Muscle of leg (tissue), 16 donors: ENCODE measurements at places on chromosomes 3 and 15.

GRCh38 chr15:71411538-71412482 is 296.5 kb downstream of the THSD4 start:
- peaks cover 2% of the 10 kb centered on the region for H3K36me3 ChIP-seq
- DNase-seq, result peak; percentile 48
- H3K27ac ChIP-seq, result no peak overlapping the region
- no peaks in the 10 kb centered on the region for H3K27me3 ChIP-seq

- no peaks in the 10 kb centered on the region for H3K36me3 ChIP-seq
- no peak overlapping the region for H3K4me3 ChIP-seq
- H3K27me3 ChIP-seq, result no peaks in the 10 kb centered on the region
- H3K4me1 ChIP-seq, result peaks cover 24% of the 10 kb centered on the region
- H3K27ac ChIP-seq, result peak overlapping the region; percentile 91
These were observed 22.8 kb downstream of the PGBD4 start for GRCh38 chr15:34124651-34125050.

- H3K27ac ChIP-seq, result no peak overlapping the region
- DNase-seq, result no peak
- H3K27me3 ChIP-seq, result no peaks in the 10 kb centered on the region
- H3K4me3 ChIP-seq, result no peak overlapping the region
- no peaks in the 10 kb centered on the region for H3K36me3 ChIP-seq
- H3K4me1 ChIP-seq, result no peaks in the 10 kb centered on the region
These were observed 157.2 kb downstream of the DCLK3 start for GRCh38 chr3:36606871-36607765.

DNA sequence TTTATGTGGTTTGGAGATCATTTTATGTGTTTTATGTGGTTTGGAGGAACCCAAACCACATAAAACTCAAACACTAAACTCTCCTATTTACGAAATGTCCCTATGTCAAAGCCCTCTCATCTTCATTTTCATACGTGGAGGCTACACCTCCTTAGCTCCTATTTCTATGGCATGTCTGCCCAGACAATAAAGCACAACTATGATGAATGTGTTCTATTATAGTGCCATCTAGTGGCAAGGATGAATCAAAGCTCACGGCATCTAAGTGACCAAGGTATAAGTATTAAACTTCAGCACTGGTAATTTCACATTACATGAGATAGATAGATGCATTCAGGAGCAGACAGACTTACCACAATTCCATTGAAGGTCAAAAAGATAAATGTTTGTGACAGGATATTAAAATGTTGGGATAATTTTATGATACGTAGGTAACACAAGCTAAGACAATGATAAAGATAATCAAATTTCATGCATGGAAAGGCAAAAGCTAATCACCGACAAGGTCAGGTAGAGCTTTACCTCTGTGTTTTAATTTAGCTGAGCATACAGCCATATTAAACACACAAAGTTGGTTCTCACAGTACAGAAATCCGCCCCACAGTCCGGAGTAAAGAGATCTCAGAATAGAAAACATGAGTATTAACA is 130.6 kb upstream of the FHIT start:
- DNase-seq, result peak; percentile 31
- H3K4me1 ChIP-seq, result no peaks in the 10 kb centered on the region
- no peak overlapping the region for H3K4me3 ChIP-seq
- no peak overlapping the region for H3K27ac ChIP-seq

GRCh38 chr3:31077826-31078225 is 183.4 kb upstream of the GADL1 start:
- DNase-seq, result no peak
- H3K4me3 ChIP-seq, result no peak overlapping the region
- no peaks in the 10 kb centered on the region for H3K27me3 ChIP-seq
- H3K27ac ChIP-seq, result no peak overlapping the region
- H3K4me1 ChIP-seq, result peaks cover 2% of the 10 kb centered on the region
- H3K36me3 ChIP-seq, result no peaks in the 10 kb centered on the region

GRCh38 chr3:11724615-11725339 is 81.1 kb upstream of the VGLL4 start:
- no peak for DNase-seq
- no peak overlapping the region for H3K27ac ChIP-seq

- no peaks in the 10 kb centered on the region for H3K4me1 ChIP-seq
- H3K36me3 ChIP-seq, result no peaks in the 10 kb centered on the region
- no peak overlapping the region for H3K4me3 ChIP-seq
These were observed 105.6 kb downstream of the ANP32A start for GRCh38 chr15:68715111-68715510.

DNA sequence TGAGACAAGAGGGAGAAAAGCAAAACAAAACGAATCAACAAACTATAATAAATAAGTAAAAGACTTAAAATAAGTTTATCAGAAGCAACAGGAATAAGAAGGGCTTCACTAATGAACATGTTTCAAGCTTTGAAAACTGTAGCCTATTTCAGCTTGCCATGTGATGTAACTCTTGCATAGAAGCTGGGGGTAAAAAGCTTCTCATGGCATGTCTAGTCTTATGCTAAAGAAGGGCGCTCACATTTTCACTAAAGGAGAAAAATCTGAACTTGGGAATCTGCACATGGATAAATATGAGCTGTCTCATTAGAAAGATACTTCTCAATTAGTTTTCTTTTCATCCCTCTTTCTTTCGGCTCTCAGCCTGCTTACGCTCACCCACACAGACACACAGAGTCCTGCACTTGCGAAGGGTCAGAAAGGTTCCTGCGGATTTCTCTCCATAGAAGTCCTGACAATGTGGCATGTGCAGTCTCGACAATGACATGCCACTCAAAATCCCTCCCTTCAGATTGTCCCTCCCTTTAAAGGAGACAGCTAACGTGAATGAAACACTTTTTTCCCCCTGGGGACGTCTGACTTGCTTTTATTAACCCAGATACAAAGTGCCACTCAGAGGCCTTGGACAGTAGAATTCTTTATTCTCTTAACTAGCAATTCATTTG is 568.9 kb upstream of the NR2F2 start:
- H3K27ac ChIP-seq, result no peak overlapping the region
- H3K36me3 ChIP-seq, result no peaks in the 10 kb centered on the region
- DNase-seq, result no peak
- no peaks in the 10 kb centered on the region for H3K4me1 ChIP-seq
- no peaks in the 10 kb centered on the region for H3K27me3 ChIP-seq
- no peak overlapping the region for H3K4me3 ChIP-seq

DNA sequence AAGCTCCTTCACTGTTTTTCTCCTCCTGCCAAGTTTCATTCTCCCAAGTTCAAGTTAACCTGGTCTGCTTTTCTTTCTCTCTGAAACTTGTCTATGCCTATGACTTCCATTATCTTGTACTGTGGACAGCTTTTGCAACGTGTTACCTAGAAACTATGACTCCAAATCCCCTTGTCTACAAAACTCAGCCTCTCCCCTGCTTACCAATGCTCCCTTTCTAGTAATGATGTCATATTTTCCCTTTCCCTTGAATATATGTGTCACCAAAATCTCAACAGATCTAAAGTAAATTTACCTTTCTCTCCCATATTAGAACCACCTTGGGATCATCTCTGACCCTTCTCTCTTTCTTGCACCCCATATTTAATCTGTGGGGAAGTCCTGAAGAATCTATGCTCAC is 10.5 kb upstream of the ABHD2 start:
- no peaks in the 10 kb centered on the region for H3K27me3 ChIP-seq
- no peak overlapping the region for H3K4me3 ChIP-seq
- no peak for DNase-seq
- H3K36me3 ChIP-seq, result no peaks in the 10 kb centered on the region
- no peak overlapping the region for H3K27ac ChIP-seq
- no peaks in the 10 kb centered on the region for H3K4me1 ChIP-seq

DNA sequence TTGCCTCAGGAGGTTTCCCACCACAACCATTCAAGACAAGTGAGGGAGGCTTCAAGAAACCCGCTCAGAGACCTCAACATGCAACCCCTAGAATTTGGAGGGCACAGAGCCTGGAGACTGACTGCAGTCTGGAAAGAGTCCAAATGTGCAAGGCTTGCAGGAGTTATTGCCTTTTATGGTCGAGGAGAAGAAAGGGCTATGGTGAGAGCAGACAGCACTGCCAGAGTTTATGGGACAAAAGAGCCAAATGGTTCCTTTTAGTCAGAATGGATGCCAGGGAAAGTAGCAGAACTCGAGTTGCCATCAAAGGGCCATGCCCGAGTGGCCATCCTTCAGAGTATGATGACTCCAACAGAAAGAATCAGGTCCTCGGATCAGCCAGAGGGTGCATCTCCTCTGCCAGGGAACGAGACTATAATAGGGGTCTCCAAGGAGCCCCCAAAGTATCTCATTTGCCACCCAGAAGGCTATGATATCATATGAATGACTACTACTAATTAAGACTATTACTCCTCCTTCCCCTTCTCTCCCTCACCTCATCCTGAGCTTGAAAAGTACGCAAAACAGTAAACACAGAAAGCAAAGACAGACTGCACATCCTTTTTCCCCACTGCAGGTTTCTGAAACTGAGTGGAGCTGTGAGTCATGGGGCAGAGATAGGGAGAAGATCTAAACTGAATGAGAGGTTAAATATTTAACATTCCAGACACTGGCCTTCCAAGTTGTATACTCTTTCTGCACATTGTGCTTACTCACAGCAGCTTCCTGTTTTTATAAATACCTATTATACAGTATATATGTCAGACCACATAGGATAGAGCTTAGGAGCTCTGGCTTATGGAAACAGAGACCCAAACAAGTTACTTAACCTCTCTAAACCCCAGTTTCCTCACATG is 33.9 kb upstream of the TMCO5A start:
- H3K27me3 ChIP-seq, result no peaks in the 10 kb centered on the region
- no peak overlapping the region for H3K4me3 ChIP-seq
- H3K27ac ChIP-seq, result no peak overlapping the region
- DNase-seq, result no peak

- no peaks in the 10 kb centered on the region for H3K27me3 ChIP-seq
- no peak overlapping the region for H3K27ac ChIP-seq
- H3K36me3 ChIP-seq, result no peaks in the 10 kb centered on the region
- no peak for DNase-seq
- H3K4me1 ChIP-seq, result no peaks in the 10 kb centered on the region
- no peak overlapping the region for H3K4me3 ChIP-seq
These were observed 22.1 kb downstream of the SATB1 start for GRCh38 chr3:18403061-18403460.

DNA sequence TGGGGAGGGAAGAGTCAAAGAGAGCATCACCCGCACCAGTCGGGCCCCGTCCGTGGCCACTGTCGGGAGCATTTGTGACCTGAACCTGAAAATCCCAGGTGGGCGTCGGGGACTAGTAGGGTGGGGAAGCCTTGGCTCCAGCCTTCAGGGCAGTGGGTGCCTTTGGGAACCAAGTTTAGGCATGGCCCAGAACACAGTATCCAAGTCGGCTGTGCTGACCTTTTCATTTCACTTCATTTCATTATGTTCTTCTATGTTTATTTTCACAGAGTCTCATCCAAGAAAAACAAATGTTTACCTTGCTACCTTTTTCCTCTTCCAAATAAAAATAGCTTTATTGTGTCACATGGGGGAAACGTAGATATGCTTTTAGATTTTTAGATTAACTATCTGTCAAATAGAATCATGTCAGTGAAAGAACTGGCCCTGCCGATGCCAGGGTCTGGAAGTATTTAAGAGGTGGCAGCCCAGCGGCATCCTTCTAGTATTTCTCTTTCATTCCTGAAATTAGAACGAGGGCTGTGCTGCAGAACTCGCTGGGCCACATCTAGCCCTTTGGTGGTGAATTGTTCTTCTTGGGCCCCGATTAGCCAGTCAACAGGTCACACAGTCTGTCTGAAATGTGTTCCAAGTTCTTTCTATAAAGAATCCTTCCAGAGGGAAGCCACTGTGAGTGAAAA is 60.5 kb downstream of the DNASE1L3 start:
- H3K27ac ChIP-seq, result no peak overlapping the region
- no peaks in the 10 kb centered on the region for H3K27me3 ChIP-seq
- no peak overlapping the region for H3K4me3 ChIP-seq

- H3K36me3 ChIP-seq, result no peaks in the 10 kb centered on the region
- H3K4me3 ChIP-seq, result no peak overlapping the region
- H3K4me1 ChIP-seq, result no peaks in the 10 kb centered on the region
These were observed 17.6 kb downstream of the FOXP1 start for GRCh38 chr3:71565976-71566375.

DNA sequence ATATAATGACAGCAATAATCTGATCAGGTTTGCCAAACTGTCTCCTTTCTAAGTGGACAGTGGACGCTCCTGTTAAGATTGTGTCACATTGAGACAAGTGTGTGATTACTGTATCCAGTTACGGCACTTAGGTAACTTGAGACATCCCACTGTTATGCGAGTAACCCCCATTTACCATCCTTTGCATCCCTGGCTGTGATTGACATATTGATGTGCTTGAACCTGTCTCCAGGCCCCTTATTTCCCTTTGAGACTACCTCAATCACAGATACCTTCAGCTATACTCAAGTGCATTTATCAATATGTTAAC is 785.2 kb downstream of the NR2F2 start:
- no peak overlapping the region for H3K27ac ChIP-seq
- no peak for DNase-seq
- H3K4me3 ChIP-seq, result no peak overlapping the region

DNA sequence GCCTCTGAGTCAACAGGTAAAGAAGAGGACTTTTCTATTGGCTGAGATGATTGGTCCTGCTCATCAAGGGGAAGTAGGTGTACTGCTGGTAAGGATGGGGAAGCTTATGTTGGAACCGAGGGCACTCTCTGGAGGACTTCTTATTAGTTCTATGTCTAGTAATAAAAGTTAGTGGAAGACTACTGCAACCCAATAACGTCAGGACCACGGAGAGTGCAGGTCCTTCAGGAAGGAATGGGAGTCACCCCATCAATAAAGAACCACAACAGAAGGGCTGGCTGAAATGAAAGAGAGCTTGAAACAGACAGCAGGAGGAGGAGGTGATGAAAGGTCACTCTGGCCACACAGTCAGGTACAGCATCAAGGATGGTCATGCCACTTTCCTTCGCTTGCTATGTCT is 68.8 kb upstream of the PRR23E start:
- H3K4me3 ChIP-seq, result no peak overlapping the region
- no peak overlapping the region for H3K27ac ChIP-seq
- peaks cover 27% of the 10 kb centered on the region for H3K27me3 ChIP-seq
- DNase-seq, result peak; percentile 18
